ENCODE measurements at places on chromosomes 7 and 10.

DNA sequence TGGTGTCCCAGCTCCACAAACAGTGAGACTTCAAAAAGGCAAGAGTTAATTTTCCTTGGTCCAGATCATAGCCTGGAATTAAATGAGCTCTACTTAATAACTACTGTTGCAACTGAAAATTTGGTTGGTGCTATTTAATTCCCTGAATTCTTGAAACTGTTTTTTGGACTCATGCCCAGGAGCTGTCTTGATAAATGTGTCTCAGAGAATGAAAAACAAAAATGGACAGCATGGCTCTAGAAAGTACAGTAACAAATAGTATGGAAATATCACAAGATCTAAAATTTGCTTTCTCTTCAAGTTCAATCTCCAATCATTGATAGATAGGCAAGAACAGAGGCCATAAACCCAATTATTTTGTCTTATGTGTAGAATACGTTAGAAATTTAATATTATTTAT lies 42.5 kb downstream of the CCDC71L start:
- DNase-seq = no peak

- DNase-seq = no peak
Observed at GRCh38 chr7:10439027-10439426, 534.6 kb upstream of the PHF14 start.

DNA sequence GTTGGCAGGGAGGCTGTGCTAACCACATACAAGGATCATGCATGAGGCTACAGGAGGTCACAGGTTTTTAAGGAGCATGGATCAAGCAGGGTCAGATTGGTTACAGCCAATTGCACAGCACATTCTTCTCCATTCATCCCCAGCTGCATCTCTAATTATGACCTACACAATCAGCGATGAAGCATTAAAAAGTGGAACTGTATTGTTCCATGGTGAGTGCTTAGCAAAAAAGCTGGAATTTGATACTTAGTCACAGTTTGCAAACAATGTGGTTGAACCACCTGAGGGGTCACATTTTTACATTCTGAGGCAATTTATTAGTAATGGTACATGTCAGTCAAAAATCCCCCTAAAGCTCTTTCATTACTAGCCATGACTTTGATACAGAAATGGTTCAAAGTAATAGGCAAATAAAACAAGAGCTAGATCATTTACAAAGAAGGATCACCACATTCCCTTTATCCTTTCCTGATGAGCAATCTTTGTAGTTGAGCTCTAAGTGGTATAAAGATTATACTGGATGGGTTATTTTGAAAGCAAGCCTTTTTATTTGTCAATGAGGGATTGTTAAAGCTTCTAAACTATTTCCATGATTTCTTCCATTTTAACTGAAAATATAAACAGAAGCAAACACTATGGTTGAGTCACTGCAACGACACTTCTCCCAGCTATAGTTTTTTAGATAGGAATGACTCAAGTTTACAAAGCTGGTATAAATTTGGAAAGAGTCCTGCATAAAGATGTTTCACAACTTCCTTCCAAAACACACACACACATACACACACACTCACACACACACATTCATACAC lies 217.8 kb upstream of the SEMA3A start:
- no peak for DNase-seq

GRCh38 chr7:128672927-128673517 lies 930 bp downstream of the GARIN1A start:
- DNase-seq = no peak

- DNase-seq = no peak
Observed at GRCh38 chr7:39360038-39360437, 206.2 kb upstream of the YAE1 start.

- DNase-seq = no peak
Observed at GRCh38 chr10:70367195-70367796, 15.1 kb downstream of the LRRC20 start.

All from D721Med (cell line).